ENCODE measurements at places on chromosomes 13 and 19.

- no peak for DNase-seq
Measured at GRCh38 chr13:33541456-33541855, 255.9 kb upstream of the STARD13 start.

DNA sequence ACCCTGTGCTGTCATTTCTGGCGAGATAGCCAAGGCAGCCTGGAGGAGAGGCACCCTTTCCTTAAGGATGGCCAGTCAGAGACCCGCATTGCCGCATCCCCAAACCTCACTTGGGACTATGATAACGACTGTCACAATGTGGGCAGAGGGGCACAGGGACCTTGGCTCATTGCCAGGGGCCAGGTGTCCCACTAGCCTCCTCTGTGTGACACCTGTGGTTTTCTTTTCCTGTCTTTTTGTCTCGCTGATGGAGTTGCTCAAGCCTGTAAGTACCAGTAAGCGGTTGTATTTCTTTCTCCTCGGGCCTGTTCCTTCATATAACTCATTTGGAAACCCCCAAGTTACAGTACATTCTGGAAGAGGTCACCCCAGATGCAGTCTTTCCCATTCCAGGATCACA, 59.5 kb downstream of the TDRD12 start:
- no peak for DNase-seq

DNA sequence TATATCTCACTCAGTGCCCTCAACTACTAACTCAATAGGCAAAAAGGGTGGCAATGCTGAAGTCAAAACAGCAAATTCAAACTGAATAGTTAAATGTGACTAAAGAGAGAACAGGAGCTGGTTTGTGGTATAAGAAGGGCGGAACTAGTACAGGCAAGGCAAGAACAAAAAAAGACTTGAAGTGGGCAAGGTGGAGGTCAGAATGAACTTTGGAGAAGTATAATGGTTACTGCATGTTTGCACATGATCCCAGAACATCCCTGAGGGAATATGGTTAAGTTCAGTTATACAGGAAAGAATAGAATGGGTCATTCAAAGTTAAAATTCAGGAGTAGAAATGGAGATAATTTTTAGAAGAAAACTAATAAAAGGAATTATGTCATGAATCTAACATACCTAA, 85.5 kb downstream of the DIAPH3 start:
- no peak for DNase-seq

DNA sequence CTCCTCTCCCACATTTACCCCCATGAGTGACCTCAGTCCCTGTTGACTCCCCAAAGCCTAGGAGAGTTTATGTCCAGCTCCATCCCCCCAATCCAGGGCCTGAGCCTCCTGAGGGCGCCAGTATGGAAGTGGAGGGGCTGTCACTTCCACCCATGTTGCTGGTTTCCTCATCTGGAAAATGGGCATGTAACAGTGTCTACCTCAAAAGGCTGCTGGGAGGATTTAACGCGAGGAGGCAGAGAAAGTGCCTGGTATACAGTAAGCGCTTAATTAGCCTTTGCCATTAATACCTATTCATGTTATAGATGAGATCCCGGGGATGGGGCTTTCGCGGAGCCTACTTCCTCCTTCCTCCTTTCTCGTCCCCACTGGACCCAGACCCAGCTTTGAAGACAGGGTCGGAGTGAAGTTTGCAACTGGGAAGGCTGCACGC, 476 bp downstream of the TYK2 start:
- no peak for DNase-seq

- DNase-seq = peak; percentile 79
Measured at GRCh38 chr19:51777570-51778462, 16.8 kb downstream of the FPR2 start.

DNA sequence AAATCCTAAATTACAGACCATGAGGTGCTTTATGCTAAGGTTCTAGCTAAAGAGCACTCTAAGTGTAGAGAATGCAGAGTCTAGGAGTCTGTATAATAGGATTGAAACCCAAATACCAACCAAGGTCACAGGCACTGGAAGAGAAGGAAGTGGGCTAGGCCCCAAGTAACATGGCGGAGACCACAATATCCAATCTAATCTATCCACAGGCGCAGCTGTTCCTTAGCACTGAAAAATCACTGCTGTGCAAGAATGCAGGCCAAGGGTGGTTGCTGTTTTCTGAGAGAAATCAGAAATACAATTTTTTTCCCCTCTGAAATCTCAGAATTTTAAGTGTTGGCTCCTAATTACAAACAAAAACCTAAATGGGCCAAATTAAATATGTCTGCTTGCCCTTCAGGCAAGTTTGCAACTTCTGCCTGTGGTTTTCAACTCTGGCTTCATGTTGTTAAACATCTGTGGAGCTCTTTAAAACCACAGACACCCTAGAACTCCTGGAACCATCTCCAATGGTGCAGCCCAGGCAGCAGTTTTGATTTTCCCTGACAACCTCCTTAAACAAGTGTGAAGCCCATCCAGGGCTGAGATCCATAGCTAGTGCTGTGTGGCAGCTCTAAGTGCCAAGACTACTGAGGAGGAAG, 6.1 kb downstream of the RANBP3 start:
- no peak for DNase-seq

DNA sequence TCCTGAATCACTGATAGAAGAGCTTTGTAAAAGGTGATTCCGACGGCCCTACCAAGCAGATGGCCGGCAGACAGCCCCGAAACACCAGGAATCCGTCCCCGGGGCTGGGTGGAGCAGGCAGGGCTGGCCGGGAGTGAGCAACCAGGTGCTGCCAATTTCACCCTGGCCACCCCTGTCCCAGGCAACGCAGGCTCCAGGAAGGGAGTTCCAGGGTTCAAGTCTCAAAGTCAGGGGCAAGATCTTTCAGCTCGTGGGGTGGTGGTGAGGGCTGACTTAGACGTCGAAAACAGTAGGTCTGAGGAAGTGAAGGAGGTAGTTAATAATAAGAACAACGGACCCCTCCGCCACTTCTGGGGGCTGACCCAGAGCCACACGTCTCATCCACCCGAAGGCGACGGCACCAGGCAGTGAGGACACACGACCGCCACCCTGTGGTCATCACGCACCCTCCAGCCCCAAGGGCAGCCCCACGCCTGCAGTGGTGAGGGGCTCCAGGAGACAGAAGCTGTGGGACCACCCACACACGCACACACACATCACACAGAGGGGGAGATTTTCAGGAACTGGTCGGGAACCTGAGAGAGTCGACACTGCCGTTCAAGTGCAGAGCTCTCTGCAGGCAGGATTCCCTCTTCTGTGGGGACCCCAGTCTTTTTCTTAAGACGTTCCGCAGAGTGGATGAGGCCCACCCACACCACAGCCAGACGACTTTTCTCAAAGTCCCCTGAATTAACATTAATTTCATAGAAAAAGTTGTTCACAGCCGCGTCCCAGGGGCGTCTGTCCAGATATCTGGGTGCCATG, 67.2 kb downstream of the SPACA7 start:
- peak; percentile 3 for DNase-seq

DNA sequence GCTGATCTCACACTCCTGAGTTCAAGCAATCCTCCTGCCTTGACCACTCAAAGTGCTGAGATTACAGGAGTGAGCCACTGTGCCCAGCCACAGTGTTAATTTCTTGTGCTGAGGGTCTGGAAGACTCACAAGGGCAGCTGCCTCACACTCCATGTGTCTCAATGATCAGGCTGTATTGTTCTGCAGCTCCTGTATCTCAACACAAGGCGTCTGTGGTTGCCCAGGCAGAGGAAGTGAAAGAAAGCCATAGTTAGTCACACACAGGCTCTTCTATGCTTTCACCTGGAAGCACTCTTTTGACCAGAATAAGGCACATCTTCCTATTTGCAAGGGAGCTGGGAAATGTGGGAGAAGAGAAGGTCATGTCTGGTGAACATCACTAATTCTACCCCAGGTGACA, 107.3 kb upstream of the ZNF507 start:
- no peak for DNase-seq

- no peak for DNase-seq
Measured at GRCh38 chr19:19651076-19651475, 7.6 kb upstream of the GMIP start.

DNA sequence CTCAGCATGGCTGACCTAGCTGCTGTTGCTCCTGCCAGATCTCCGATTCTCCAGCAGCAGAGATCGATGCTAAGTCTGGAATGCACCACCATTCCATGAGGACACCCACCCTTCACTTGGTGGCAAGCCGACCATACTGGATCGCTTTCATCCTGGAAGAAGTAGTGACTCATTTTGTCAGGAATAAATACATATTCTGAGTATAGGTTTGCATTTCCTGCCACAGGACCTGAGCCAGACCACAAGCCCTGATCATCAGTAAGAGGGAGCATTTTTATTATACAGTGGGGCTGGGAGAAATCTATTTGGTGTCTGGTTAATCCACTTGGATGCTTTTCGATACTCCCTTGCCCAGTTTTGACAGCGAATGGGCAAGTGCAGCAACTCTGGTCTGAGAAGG, 10.9 kb upstream of the KCTD15 start:
- DNase-seq = peak; percentile 85

Data from fibroblast of skin of right biceps (primary cell).